Stimulated activated CD4-positive, alpha-beta T cell treated with anti-CD3 and anti-CD28 coated beads, Interleukin-15, amount 100 ng/mL, for 1 hour (primary cell): ENCODE measurements at places on chromosomes 6 and 20.

DNA sequence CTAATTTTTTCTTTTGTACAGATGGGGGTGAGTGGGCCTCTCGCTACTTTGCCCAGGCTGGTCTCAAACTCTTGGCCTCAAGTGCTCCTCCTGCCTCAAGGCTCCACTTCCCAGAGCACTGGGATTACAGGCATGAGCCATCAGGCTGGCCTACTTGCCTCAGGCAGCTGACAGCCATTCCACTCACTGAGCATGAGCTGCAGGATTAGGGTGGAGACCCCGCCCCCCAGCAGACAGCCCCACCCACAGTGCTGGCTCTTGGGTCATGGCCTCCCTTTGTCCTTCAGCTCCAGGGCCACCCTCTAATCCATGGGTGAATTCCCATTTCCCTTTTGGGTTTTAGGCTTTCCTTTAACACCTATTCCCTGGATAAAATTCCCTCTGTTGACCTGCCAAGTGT is 82.1 kb downstream of the BFSP1 start:
- no peak for DNase-seq

- DNase-seq = no peak
These were observed 406.7 kb downstream of the CD83 start for GRCh38 chr6:14524319-14524718.

GRCh38 chr6:81515562-81516453 is 236.7 kb downstream of the TENT5A start:
- DNase-seq = no peak

DNA sequence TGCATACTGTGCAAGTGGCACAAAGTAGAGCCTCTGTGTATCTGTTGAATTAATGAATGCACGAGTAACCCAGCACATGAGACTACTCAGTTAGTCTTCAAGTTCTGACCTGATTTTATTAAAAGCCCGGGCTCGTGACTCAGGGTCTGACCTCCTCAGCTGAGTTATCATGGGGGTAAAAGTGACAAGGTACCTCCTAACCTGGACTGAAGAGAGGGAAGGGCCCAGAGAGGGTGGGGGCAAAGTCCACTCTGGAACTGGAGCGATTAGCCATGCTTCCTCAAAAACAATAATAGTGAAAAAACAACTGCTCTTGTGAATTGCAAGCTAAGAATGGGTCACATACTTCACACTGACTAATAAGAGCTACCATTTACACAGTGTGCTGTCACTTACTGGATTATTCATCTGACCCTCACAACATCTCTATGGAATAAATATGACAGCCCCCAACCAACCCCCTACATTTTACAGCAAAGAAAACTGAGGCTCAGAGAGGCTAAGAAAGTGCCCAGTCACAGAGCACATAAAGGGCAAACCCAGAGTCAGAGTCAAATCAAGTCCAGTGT is 26.7 kb downstream of the TRERF1 start:
- DNase-seq = no peak

DNA sequence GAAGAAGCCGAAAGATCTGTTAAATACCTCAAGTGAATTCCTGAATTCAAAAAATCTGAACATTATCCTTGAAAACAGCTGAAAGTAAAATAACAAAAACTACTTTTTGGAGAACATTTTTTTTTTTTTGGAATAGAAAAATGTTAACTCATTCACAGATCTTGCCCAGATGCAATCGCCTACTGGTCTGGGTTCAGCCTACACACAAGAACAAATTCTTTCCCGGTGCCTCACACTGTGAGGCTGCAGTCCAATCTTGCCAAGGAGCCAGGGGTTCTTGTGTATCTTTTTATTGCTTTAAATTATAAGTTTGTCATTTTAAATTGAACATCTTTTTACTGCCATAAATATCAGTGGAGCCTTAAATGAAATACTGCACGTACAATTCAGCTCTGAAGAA is 41.2 kb upstream of the TMEM200A start:
- no peak for DNase-seq

GRCh38 chr6:30888816-30889495 is 4.6 kb downstream of the DDR1 start:
- DNase-seq = no peak

GRCh38 chr6:63571361-63572043 is 778 bp upstream of the LOC128125822 start:
- peak; percentile 22 for DNase-seq

DNA sequence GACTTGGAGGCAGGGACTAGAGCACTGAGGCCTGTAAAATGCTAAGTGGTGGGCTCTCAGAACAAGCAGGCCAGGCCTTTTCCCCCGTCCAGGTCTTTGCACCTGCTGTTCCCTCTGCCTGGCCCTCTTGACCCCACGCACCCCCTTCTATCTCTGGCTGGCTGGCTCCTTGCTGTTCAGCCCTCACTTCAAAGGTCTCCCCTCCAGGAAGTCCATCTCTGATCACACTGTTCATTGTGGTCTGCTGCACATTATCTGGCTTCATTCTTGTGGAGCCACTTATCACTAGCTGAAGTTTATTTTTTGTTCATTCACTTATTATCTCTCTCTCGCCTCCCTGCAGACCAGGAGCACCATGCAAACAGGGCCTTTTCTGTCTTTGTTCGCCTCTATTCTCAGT is 24.5 kb downstream of the SLC13A3 start:
- no peak for DNase-seq

DNA sequence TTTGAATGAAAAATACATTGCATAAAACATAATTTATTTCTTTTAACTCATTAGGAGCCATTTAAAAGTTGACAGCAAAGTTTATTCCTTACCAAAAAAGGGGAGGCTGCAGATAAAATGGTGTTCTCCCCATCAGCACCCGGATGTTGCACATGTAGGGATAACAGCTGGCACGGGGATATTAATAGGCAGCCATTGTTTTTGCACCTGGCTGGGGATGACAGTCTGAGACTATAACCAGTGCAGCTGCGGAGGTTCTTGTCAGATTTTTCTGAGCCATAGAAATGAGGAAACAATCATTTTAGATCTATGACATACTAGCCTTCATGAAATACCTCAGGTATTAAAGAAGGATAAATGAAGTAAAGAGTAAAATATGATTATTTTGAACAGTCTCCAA is 20.1 kb upstream of the HECA start:
- DNase-seq = no peak

DNA sequence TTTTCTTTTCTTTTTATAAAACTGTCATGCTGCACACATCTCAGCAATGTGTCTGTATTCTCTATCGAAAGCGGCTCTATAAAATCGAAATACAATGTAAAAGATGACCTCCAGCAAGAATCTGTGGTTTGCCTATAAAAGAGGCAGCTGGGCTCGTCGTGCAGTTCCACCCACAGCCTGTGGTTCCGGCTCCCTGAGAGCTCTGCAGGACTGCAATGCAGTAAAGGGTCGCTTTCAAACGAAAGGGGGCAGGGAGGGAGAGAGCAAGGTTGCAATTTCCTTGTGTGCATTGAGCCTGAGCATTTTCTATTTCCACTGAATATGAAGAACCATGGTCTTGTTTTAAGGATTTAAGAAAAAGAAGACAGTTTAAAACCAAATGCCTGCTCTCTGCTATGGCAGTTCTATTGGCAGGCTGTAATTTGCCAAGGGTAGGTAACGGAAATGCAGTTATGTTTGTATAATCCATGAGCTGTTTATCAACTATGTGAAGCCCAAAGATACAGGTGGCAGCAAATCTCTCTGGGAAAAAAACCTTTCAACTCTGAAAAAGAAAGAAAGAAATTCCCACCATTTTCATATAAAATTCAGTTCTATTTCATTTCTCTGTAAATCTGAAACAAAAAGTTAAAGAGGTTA is 236.5 kb downstream of the HACE1 start:
- DNase-seq = no peak

DNA sequence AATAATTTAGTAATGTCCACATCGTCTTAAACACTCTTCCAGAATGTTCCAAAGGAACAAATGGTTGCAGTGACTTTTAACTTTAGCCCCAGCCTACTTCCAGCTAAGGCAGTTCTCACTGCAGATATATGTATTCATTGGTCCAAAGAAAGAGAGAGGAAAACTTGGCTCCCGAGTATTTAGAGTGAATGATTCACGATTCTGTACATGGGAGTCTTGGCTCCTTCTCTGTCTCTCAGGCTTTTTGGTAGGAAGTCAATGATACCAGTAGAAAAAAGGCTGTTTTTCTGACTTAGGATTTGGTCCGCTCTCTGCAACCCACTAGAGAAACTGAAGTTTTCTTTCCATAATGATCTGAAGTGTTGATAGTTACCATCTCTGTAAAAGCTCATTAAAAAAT is 38.6 kb downstream of the E2F3 start:
- no peak for DNase-seq

DNA sequence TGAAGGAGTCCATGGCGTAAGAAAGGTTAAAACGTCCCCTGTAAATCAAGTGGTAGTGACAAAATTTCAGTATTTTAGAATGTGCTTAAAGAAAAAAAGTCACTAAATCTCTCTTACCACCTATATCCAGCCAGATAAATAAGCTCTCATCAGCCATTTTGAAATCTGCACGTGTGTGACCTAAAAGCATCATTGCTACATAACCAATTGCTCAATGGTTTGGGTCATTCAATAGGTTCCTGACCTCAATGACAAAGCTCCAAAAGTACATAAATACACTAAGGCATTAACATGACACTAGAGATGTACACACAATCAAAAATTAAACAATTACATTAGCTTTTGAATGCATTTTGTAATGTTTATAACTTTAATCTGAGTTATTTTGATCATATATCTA is 272.4 kb downstream of the GMDS start:
- DNase-seq = no peak

DNA sequence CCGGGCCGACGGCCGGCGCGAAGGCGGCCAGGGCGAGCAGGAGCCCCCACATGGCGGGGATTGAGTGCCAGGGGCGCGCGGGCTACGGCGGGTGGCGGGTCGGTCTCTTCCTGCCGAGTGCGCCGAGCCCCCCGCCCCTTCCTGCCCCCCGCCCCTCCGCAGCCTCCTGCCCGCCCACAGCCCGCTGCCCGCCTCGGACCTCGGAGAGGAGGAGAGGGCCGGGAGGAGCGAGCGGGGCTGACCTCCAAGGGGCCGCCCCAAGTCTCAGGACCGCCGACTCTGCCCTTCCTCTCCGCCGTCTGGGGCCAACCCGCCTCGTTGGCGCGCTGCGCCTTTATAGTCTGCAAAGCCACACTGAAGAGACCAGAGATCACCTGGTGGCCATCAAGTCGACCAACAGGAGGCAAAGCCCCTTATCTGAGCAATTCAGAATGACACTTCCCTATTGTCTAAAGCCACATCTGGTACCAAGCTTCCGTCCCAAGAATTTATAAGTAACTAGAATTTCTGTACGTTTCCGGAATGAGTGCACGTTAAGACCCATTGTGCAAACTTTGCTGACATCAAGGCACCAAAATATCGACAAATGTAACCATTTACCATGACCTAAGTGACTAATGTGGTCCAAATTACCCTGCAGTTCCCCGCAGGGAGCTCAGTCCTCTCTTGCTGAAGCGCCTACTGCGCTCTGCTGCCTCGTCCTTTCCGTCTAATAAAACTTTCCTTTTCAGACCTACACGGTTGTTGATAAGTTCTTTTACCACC is at the start of gene CPXM1:
TSS of gene CPXM1 (minus strand) at position 107 of the 765 bp plus-strand sequence. CDS start at position 52, 55 bp downstream.
- no peak for DNase-seq

GRCh38 chr6:26187981-26188635 is 100.9 kb downstream of the HFE start:
- DNase-seq = no peak

DNA sequence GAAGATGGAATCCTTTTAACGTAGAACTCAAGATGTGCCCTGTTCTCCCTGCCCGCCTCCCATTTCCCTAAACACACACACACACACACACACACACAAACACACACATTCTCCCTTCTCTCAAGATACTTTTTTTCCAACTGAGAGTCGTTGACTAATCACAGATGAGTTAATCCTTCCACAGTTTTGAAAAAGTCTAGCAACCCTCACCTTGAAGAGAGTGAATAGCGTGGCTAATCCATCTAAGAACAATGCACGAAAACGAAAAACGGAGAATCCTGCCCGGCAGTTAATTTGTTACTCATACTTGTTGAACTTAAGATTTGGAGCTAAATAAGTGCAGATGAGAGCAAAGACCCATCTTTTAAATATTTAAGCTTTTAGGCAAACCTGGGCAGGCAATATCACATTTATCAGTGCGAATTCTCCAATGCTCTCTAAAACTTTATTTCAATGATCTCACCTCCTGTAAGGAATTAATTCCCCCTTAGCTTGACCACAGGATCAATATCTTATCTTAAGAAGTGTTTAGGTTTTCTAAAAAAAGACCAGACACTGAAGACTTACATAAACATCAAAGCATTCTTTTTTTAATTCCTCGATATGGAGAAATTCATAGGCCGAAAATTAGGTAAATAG is 1.1 kb downstream of the AGPAT4 start:
- DNase-seq = no peak

DNA sequence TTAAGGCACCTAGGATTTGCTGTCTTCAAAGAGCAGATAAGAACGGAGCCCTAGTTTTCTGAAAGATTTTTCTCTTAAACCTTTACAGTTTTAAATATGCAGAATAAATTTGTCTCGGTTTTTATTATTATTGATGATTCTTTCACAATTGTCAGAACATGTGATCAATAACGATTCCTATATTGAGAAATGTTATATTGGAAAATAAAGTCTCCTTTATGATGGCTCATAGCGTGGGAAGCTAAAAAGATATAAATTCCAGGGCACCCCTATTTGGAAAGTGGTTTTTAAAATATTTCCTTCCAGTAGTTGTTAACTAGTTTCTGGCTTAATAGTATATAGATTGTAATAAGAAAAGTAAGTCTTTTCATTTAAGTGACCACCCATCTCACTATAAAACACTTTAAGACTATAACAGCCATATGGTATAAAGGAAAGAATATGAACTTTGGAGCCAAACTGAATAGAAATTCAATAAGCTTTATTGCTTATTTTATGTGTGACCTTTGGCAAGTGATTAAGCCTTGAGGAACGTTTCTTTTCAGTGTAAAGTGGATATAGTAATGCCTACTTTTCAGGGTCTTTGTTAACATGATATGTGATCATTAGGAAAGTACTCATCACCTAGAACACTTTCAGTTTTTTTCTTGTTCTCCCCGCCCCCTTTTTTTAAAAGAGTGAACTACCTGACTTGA is 369.6 kb downstream of the LAMA2 start:
- no peak for DNase-seq

DNA sequence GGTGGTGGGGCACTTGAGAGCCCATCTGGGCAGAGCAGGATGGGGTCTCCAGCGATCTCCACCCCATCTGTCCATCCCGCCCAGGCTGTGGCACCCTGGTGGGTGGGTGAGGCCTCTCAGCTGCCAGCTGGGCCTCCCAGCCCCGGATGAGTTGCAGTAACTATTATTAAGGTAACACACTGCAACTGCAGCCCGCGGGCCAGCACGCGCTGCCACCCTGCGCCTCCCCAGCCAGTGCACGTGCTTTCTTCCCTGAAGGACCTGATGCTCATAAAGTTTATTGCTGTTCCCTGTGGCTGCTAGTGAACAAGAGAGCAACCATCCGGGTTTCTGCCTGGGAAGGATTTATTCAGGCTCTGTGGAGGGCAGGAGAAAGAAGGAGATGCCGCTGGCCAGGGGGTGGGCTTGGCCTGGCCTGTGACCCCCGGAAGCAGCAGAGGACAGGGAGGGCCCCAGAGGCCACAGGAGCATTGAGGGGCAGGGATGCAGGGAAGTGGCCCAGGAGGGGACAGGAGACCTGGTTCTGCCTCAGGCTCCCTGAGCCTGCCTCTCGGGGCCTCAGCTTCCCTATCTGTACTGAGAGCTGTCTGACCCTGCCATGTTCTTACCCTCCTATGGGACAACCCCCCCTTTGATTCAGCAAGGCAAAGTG is 1.7 kb downstream of the IP6K3 start:
- DNase-seq = no peak
